ENCODE measurements at places on chromosomes 3 and 15. TPM values are rescaled to one million over a fixed set of nuclear protein-coding genes. Genes with fewer than 3 reads are reported as not detected.

DNA sequence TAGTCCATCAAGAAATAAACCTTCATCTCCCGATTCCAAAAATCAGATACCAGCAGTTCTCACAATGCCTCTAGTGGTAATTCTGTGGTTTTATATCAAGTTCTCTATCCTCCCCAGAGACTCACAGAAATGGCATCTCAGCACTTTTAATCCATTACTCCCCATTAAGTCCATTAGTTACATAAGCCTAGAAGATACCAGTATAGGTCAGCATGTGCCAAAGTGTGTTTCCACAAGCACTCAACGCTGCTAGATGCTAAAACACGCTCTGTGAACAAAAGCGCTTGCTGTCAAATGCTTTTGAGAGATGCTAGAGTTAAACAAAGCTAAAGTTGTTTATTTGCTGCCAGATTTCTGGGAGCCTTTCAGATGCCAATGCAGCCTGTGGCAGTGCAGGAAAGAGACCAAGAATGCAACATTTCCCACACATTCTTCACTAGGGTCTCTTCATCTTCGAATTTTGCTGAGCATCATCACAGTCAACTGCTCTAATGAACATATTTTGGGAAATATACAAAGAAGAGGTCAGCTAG, 918.8 kb upstream of the CFAP20DC start:
- H3K4me3 ChIP-seq = no peak overlapping the region
- no peak for DNase-seq
- no peaks in the 10 kb centered on the region for H3K27me3 ChIP-seq
- H3K4me1 ChIP-seq = peaks cover 12% of the 10 kb centered on the region
- no peak overlapping the region for H3K27ac ChIP-seq

DNA sequence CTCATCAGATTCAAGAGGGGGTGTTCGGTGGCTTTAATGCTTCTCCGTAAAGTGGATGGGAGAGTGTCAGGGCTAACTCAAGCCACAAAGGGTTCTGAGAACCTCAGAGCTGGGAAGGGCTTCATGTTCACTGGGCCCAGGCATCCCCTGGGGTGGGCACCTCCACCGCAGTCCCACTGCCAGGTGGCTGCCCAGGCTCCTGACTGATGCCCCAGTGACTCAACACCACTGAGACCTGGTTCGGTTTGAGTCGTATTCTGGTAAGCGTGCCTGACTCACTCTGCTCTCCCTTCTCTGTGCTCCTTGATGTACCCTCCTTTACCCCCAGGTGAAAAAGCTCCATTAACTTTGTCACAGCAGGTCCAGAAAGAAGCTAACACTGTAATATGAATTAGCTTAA, 304.6 kb downstream of the RPLP1 start:
- peaks cover 5% of the 10 kb centered on the region for H3K27me3 ChIP-seq
- peak overlapping the region; percentile 89 for H3K27ac ChIP-seq
- peak overlapping the region; percentile 49 for H3K4me3 ChIP-seq
- peak; percentile 89 for DNase-seq

- no peaks in the 10 kb centered on the region for H3K27me3 ChIP-seq
- peaks cover 7% of the 10 kb centered on the region for H3K4me1 ChIP-seq
- no peak overlapping the region for H3K27ac ChIP-seq
- DNase-seq = no peak
- no peak overlapping the region for H3K4me3 ChIP-seq
These were observed 44.7 kb downstream of the RARB start for GRCh38 chr3:25472731-25473130.

- H3K27ac ChIP-seq = no peak overlapping the region
- H3K4me3 ChIP-seq = no peak overlapping the region
- no peaks in the 10 kb centered on the region for H3K4me1 ChIP-seq
- DNase-seq = no peak
These were observed 942.0 kb downstream of the SQOR start for GRCh38 chr15:46576646-46577395.

DNA sequence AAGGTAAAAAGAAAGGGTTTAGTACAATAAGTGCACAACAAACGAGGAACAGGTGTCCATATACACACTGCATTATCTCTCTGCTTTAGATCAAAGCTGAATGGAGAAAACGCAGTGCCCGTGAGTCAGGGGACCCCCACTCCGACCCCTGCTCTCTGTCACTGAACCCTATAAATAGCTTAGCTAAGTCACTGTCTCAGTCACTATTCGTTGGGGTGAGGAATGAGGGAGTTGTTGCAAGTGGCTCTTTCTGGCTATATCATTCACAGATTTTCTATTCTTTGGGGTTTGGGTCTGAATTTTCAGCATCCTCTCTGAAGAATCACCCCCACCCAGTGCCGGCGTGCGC, 458 bp upstream of the STAC start:
- H3K36me3 ChIP-seq = no peaks in the 10 kb centered on the region
- no peak for DNase-seq
- H3K27me3 ChIP-seq = peaks cover 27% of the 10 kb centered on the region
- no peak overlapping the region for H3K27ac ChIP-seq
- H3K4me3 ChIP-seq = no peak overlapping the region

DNA sequence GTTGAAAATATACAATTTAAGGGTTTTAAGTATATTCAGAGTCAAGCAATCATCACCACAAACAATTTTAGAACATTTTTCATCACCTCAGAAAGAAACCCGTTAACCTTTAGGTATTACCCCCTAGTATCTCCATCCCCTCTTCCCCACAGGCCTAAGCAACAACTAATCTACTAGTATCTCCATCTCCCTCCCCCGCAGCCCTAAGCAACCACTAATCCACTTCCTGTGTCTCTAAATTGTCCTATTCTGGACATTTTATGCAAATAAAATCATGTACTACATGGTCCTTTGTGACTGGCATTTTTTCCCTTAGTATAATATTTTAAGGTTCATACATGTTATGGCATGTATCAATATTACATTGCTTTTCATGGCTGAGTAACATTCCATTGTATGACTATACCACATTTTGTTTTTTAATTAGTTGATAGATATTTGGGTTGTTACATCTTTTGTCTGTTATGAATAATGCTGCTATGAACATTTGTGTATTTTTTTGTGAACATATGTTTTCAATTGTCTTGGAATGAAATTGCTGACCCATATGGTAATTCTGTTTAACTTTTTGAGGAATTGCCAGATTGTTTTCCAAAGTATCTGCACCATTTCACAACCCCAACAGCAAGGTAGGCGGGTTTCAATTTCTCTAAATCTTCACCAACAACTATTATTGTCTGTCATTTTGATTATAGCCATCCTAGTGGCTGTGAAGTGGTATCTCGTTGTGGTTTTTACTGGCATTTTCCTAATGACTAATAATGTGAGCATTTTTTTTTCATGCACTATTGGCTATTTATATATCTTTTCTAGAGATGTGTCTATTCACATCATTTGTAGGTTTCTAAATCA, 215.6 kb upstream of the CD96 start:
- peaks cover 31% of the 10 kb centered on the region for H3K4me1 ChIP-seq
- H3K36me3 ChIP-seq = no peaks in the 10 kb centered on the region
- peak; percentile 34 for DNase-seq
- H3K27ac ChIP-seq = no peak overlapping the region

DNA sequence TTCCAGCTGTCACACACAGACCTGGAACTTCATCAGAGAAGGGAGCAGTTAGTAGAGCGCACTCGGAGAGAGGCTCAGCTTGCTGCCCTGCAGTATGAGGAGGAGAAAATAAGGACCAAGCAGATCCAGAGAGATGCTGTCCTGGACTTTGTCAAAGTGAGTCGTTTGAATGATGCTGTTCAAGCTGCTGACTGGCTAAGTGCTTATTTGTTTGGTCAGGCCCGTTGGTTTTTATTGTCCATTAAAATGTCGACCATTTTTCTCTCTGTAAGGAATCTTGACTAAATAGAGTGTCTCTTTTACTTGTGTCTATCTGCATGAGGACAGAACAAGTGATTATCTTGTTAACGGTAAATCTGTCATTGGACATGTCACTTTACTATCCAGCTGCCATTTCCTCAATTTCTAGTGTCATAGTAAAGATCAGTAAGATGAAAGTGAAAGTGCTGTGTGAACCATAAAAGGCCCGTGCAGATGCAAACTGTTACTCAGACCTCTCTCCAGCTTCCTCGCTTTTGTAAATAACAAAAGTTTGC, 56.9 kb downstream of the LRCH3 start:
- H3K4me3 ChIP-seq = peak overlapping the region; percentile 59
- H3K4me1 ChIP-seq = peaks cover 26% of the 10 kb centered on the region
- no peaks in the 10 kb centered on the region for H3K27me3 ChIP-seq
- peak overlapping the region; percentile 82 for H3K27ac ChIP-seq
- H3K36me3 ChIP-seq = peaks cover 46% of the 10 kb centered on the region

DNA sequence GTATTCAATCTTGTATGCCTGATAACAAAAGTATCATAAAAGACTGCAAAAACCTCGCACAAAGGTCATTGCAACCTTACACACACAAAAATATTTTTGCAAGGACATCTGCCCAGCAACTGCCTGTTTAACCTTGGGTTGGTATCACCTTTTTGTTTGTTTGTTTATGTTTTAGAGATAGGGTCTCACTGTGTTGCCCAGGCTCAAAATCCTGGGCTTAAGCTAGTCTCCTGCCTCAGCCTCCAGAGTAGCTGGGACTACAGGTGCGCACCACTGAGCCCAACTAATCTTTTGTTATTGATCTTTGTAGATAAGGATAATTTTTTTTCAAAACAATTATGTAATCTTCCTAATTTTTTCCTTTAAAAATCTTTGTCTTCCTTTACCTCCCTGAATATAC, 54.2 kb downstream of the SPTSSB start:
- H3K36me3 ChIP-seq = peaks cover 4% of the 10 kb centered on the region
- DNase-seq = no peak

TPM1 gene
- total RNA-seq = 11.4 TPM

GABRA5 gene
- not detected for total RNA-seq

CFAP92 gene
- 0.24 TPM for total RNA-seq
